Activated CD8-positive, alpha-beta memory T cell treated with anti-CD3 and anti-CD28 coated beads for 24 hours (primary cell): ENCODE measurements at places on chromosomes 5 and 9.
A peak's percentile ranks its signal among the peaks of the same experiment; 100 is the strongest.

- DNase-seq = no peak
Measured at GRCh38 chr5:1747803-1748085, 51.9 kb downstream of the MRPL36 start.

DNA sequence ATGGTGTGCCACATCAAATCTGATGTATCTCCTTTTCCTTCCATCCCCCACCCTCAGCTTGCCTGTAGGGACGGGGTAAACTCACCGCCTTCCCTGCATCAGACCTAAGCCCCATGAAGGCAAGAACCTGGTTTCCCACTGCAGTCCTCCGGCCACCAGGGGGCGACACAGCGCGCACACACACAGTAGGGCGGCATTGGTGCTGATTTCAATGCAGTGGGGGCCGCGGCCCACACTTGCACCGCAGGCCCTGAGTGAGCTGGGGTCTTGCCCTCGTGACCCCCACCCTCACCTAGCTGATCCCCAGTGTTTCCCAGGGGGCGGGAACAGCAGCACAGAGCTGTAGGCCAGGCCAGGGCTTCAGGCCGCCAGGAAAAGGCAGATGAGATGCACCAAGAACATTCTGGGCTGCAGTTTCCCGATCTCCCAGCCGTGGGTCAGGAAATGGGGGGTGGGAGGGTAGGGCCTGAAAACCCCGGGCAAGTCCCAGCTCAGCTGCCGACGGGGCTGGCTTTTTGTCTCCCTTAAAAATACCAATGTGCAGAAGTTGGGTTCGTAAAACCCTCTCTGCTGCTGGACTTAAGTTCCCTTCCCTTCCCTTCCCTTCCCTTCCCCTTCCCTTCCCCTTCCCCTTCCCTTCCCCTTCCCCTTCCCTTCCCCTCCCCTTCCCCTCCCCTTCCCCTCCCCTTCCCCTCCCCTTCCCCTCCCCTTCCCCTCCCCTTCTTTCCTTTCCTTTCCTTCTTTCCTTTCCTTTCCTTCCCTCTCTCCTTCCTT, 19.5 kb downstream of the FAM163B start:
- peak; percentile 72 for DNase-seq

DNA sequence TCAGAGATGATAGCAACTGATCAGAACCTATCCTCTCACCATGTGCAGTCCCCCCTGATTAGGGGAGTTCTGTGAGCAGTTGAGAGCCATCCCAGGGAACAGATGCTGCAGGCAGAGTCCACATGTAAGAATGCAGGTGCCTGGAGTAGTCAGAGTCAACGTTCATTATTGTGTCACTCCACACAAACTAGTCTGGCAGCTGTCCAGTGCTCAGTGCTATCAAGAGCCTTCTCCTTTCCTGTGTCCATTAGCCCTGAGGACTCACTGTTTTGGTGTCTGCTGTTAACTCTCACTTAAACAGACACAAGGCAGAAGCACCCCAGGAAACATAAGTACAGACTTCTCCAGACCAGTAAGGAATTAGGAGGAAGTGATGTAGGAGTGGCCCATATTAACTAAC, 2.5 kb downstream of the SH3TC2 start:
- no peak for DNase-seq

GRCh38 chr5:35488791-35489190, 128.9 kb upstream of the SPEF2 start:
- DNase-seq = no peak

GRCh38 chr5:44389090-44389822, at the start of gene FGF10:
TSS of gene FGF10 (minus strand) at chr5:44389420. CDS start at chr5:44388682, 738 bp downstream.
- no peak for DNase-seq

DNA sequence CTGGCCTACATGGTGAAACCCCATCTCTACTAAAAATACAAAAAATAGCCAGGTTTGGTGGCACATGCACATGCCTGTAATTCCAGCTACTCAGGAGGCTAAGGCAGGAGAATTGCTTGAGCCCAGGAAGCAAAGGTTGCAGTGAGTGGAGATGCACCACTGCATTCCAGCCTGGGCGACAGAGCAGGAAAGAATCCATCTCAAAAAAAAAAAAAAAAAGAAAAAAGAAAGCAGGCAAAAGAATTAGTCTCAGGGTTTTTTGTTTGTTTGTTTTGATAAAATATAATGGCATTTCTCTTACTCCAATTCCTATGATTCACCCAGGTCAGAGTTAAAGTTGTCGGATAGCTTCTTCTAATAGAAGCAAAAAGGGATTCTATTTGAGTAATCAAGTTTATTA, 67.0 kb upstream of the ATG10 start:
- DNase-seq = no peak

DNA sequence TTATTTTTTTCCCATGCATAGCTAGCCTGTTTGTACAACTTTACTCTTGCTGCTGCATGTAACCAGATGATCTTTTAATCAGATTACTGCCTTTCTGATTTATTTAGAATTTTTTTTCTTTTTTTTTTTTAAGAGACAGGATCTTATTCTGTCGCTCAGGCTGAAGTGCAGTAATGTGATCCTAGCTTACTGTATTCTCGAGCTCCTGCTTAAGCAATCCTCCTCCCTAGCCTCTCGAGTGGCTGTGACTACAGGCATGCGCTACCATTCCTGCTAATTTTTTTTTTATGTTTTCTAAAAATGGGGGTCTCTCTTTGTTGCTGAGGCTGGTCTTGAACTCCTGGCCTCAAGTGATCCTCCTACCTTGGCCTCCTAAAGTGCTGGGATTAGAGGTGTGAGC, 9.6 kb downstream of the DCP2 start:
- no peak for DNase-seq

GRCh38 chr9:101366038-101366756, 18.6 kb downstream of the BAAT start:
- DNase-seq = no peak

- DNase-seq = no peak
Measured at GRCh38 chr9:20863945-20864344, 167.5 kb downstream of the HACD4 start.

- no peak for DNase-seq
Measured at GRCh38 chr5:91776249-91776648, 393.1 kb upstream of the ARRDC3 start.

DNA sequence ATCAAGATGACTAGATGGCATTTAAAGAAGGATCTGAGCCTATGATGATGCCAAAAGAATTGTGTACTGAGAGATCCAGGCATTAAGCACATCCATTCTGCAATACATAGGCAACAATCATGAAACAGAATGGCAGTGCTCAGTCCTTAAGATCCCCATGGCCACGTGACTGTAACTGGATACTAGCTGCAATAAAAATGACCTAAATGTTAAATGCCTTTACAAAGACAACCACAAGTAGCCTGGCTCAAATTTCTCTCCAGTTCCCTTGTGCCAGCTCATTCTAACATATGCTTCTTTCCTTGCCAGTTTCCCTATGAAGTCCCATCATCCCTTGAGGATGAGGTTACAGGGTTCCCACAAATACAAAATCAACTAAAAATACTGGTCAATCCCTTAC, 148.3 kb upstream of the GHR start:
- no peak for DNase-seq

GRCh38 chr5:6719417-6719816, 6.2 kb downstream of the TENT4A start:
- DNase-seq = no peak

DNA sequence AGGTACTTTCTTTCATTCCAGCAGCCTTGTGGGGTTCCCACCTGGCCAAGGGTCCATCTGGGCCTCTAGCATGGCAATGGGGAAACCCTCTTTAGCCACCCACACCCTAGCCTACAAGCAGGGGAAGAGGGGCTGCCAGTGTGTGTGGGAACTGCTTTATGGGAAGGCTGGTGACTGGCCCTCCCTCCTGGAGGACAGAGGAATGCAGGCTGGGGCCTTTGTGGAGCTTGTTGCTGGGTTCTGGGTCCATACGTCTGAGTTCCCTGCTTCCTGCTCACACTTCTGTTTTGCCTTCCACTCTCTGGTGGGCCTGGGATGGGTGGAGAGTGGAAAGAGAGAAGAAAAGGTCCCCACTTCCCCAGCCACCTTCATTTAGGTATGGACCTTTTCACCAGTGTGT, 14.9 kb upstream of the PITX1 start:
- no peak for DNase-seq

- no peak for DNase-seq
Measured at GRCh38 chr9:135666534-135667462, 3.7 kb downstream of the LCN9 start.

GRCh38 chr5:161094411-161094810, 242.4 kb upstream of the ATP10B start:
- no peak for DNase-seq

GRCh38 chr5:177593511-177593910, 1.5 kb downstream of the TMED9 start:
- DNase-seq = no peak

- no peak for DNase-seq
Measured at GRCh38 chr5:109654455-109654854, 35.3 kb upstream of the MAN2A1 start.

DNA sequence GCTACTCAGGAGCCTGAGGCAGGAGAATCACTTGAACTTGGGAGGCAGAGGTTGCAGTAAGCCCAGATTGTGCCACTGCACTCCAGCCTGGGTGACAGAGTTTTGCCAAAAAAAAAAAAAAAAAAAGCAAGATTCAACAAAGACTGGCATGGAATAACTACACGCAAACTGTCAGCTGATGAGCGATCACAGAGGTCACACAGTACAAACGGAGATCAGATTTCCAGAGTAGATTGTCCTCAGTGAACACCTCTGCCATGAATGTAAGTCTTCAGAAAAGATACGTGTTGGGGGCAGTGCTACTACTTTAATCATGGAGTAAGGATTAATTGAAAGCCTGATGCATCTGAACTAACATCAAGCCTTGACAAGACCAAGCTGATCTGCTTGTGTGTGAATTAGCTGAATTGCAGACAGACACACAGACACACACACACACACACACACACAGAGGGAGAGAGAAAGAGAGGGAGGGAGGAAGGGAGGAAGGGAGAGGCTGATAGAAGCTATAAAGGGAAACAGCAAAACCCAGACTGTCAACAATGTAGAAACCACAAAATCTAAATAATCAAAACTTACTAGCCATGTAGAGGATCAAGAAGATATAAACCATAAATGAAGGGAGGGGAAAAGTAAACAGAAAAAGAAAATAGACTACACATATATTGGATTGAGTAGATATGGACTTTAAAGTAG, 222.9 kb upstream of the ZNF462 start:
- DNase-seq = no peak

DNA sequence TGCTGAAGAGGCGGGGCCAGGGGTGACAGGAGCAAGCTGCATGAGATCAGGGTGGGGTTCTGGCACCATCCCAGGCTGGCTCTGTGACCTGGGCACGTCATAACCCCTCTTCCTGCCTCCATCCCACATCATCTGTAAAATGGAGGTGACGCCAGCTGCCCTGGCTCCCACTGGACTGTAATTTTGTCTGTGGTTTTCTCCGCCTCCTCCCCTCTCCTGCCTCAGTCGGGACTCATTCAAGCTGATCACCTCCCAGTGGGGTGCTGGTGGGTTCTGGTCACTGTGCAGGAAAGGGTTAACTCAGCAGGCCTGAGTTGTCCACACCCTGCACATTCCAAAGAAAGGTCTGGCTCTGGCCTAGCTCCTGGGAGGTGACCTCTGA, 128.2 kb downstream of the RXRA start:
- DNase-seq = no peak

GRCh38 chr5:151906246-151906645, 18.4 kb downstream of the GLRA1 start:
- DNase-seq = no peak

GRCh38 chr9:88056876-88057275, 81.4 kb downstream of the SPATA31C2 start:
- DNase-seq = no peak

GRCh38 chr5:60339691-60340201, 360.2 kb downstream of the DEPDC1B start:
- no peak for DNase-seq

DNA sequence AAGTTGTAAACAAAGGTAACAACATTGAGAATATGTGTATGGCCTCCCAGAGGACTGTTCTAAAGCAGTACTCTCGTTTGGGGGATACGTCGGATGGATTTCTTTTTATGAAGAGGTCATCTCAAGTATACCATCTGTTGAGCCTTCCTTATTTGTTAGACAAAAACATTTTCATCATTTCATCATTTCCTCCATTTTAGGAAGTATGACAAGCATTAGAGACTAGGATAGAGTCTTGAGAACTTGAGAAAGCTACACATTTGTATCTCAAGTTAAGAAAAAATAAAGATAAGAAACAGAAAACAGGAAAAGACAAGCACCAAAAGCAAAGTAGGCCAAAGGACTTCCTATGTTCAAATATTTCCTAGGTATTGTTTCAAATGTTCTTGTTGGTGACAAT, 307.0 kb downstream of the EFNA5 start:
- no peak for DNase-seq

DNA sequence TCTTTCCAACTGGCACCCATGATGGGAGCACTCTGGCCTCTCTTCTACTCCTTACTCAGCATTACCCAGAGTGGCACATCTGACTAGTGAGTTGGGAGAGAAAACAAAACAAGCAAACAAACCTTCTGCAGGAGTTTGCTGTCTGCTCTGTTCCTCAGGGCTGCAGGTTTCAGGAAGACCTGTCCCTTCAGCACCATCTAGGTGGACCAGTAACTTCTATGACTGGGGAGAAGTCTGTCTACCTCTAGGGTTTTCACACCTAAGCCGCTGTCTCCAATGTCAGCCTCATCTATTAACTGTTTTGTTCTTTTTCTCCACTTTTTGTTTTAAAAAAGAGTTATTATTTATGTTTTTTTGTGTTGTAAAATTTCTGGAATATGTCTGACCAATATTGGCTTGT, 58.7 kb downstream of the RAB3C start:
- DNase-seq = no peak

- no peak for DNase-seq
Measured at GRCh38 chr5:133531594-133531993, 80.7 kb downstream of the FSTL4 start.

- no peak for DNase-seq
Measured at GRCh38 chr5:160363211-160363610, 7.2 kb downstream of the C1QTNF2 start.

GRCh38 chr9:118692613-118693012, 676.6 kb downstream of the BRINP1 start:
- no peak for DNase-seq

- DNase-seq = no peak
Measured at GRCh38 chr5:139925216-139925562, 117.9 kb downstream of the NRG2 start.
